GM12878 (cell line): ENCODE measurements at places on chromosomes 11 and 22.

DNA sequence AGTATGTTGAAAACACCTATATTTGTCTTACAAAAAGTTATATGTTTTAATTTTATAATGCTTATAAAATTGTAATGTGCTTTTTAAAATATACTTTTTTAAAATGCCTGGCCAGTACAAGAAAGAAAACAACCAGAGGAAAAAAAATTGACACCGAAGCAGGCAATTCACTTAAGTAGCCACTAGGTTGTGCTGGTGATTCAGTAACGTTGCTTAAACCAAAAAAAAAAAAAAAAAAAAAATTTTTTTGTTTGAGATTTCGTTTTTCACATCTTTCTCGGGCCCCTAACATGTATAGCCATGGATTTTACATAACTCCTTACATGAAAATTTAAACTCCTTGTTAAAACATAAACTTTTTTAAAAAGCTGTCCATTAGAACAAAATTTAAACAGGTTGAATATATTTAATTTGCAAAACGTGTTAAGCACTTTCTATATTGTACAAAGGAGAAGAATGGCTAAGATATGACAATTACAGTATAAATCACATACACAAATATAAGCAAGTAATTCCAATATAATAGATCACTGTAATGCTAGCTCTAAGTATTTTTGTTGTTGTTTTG is 9.2 kb downstream of the OR8B4 start:
- no peak for DNase-seq

DNA sequence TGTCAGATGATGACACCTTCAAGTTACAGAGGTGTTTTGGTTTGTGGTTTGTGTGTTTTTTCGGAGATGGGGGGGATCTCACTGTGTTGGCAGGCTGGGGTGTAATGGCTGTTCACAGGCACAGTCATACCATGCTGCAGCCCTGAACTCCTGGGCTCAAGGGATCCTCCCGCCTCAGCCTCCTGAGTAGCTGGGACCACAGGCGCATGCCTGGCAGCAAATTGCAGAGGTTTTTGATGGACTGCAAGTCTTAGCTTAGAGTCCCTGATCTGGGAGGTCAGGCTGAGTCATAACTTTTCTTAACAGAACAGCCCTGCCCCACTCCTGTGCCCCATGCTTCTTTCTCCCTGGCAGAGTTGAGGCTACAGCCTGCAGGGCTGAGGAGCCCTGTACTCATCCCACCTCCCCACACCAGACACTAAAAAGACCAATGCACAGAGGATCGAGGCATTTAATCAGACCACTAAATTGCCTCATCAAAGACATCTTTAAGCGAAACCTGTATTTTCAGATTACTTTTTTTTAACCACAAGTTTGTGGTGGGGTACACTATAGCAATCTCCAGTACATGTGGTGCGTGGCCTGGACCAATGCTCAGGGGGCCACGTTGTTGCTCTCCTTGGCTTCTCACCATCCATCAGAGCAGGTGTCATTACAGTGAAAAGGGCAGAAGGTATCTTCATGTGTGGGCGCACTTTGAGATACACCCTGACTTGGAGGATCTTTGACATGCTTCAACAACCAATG is 17.1 kb upstream of the ADORA2A start:
- DNase-seq, result no peak

DNA sequence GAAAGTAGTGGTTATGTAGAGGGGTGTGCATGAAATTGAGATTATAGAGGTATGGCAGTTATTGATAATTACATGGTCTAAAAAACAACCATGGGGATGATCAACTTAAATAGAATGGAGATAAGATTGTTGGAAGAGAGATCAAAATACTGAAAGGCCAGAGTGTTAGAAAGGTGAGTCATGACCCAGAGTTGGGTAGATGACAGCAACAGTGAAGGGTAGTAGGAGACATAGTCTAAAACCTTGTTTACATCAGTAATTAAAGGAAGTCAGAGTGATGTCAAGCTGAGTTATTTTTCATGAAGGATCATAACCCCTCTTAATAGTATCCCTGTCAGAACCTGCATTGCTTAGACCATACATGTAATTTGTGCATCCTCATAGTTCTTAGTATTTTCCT is 110.9 kb downstream of the ELP4 start:
- DNase-seq, result no peak

DNA sequence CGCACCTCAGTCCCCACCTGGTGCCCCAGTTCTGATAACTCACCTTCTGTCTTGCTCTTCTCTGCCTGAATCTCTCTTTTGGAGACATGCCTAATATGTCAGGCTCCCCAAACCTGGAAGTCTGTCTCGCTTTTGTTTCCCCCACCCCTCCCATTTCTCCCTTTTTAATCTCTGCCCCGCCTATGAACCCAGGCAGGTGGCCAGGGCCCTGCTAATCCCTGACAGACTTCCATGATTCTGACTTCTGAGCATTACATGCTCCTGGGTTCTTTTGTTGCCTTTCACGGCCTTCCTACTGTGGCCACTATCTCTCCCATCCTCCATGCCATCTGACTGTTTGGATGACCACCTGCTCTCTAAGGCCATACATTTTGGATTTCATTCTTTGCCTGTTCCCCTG is 1120.9 kb upstream of the CCDC90B start:
- no peak for DNase-seq

DNA sequence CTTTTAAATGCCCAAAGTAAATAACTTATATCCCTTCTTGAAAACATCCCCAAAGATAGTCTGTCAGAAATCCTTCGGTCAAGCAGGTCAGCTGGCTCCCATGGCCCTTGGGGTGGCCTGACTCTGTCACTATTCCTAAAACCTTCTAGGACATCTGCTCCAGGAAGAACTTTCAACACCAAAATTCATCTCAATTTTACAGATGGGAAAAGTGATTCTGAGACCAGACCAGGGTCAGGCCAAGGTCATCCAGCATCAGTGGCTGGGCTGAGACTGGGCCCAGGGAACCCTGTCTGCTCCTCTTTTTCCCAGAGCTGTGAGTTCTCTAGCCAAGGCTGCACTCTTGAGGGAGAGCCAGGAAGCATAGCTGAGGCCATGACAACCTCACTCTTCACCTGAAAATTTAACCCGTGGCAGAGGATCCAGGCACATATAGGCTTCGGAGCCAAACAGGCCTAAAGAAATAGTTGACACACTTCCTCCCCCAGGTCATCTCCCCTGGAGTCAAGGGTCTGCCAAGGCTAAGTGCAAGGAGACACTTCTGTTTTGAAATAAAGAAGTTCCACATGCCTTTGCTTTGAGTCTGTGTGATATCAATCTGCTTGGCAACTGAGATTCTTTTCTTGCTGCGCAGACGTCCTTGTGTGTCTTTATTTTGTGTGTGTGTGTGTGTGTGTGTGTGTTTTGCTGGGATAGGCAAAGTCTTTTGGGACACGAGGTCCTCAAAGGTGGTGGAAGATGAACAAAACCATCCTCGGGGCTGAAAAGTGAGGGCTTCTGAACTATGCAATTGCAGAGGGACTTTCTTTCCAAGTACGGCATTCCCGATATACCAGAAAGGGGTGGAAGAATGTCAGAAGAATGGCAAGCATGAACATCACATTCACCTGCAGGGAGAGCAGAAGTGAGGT is 16.8 kb upstream of the PRG2 start:
- no peak for DNase-seq

DNA sequence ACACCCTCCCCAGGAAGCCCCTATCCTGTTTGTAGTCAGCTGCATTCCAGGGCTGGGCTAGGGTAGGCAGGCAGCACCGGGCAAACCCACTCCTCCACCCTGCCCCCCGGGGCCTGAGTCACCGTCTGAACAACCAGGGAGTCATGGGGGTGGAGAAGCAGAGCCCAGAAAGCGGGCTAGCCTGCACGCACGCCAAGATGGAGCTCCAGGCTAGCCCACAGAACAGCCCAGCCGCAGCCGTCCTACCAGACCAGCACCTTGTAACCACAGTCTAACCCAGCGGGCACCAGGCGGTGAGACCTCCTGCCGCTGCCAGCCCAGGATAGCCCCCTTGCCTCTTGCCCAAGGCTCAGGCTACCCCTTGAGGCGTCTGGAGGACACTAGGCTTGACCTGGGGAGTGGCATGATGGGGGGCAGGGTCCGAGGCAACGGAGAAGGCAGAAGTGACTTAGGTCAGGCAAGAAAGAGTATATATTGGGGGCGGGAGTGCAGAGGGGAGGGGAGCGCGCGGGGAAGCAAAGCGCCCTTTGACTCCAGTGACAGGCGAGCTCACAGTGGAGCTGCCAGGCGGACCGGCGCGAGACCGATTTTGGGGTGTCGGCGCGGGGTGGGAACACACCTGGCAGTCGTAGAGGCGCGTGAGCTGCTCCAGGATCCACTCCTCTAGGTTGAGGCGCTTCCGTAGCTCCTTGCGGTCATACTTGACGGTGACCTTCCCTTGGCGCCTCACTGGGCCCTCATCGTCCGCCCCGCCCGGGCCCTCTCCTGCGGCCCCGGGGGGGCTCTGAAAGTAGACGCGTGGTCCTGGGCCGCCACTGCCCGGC is 734 bp downstream of the PPP1R14B start:
- DNase-seq, result no peak

DNA sequence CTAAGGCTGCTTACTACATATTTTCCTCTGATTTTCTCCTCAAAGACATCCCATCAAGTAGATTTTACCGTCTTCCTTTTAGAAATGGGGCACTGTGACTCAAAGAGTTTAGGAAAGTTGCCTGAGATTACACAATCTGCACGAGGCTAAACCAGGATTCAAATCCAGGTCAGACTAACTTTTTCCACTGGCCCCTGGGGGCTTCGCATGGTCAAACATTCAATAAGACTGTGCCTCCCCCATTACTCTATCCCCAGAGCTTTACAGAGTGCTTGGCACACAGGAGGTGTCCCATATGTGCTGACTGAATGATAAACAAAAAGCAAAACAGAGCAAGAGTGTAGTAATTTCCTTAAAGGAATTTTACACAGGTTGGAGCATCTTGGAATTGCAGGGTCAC is 118.1 kb upstream of the TEAD1 start:
- DNase-seq, result no peak

- DNase-seq, result no peak
Measured at GRCh38 chr11:126466236-126467045, 111.0 kb downstream of the ST3GAL4 start.

GRCh38 chr11:8032122-8032521 is 45.0 kb downstream of the EIF3F start:
- no peak for DNase-seq

DNA sequence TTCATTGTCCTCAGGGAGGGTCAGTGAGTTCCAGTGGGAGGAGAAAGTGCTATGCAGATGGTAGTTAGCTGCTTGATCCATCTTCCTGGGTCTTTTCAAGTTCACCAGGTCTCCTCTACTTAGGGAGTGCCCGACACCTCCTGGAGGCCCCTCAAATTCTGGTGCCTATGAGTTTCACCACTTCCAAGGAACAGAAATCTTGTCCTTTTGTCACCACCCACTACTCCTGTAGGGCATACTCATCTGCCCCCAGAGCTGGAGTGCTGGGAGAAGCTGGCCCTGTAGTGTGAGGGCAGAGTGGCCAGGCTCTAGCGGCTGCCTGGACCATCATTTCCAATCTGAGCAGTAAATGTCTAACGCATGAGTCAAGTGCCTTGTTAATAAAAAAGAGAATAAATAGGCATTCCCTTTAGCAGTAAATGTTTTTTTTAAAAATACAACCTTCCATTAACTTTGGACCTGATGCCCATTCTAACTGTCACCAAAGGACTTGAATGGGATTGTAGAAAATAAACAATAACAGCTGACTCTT is 12.5 kb downstream of the IRAG1 start:
- DNase-seq, result no peak

DNA sequence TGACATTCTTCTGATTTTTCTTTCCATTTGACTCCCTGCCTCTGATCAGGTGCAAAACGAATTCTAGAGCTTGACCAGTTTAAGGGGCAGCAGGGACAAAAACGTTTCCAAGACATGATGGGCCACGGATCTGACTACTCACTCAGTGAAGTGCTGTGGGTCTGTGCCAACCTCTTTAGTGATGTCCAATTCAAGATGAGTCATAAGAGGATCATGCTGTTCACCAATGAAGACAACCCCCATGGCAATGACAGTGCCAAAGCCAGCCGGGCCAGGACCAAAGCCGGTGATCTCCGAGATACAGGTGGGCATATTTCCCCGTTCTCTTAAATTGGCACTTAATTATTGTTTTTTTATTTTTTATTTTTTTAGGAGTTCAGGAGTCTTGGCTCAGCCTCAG is 15.4 kb downstream of the XRCC6 start:
- no peak for DNase-seq

- no peak for DNase-seq
Measured at GRCh38 chr11:72239313-72239848, 4.6 kb downstream of the PHOX2A start.

DNA sequence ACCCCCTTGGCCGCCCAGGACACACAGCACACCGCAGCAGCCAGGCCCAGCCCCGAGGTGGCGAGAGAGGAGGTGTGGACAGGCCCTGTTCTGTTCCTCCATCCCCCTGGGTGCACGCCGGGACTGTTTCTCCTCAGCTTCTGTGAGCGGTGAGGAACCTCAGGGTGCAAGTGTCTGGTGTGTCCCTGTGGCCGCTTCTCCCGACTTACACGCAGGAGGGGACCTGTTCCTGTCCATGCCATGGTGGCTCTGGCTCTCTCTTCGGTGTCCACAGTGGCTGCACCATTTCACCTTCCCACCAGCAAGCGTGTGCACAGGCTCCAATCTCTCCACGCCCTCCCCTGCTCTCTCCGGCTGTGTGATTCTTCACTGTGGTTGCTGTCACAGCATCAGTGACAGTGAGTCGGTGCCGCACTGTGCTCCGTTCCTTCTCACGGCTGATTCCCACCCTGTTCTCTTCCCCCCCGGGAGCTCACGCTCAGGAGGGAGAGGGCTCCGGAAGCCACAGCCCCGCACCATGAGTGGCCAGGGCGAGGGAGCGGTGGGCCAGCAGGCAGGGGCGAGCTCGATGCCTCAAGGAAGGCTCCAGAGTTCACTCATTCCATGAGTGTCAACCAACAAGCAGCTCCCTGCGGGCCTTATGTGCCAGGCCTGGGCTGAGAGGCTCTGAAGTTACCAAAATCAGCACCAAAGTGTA is 18.6 kb upstream of the WNT7B start:
- DNase-seq, result no peak

DNA sequence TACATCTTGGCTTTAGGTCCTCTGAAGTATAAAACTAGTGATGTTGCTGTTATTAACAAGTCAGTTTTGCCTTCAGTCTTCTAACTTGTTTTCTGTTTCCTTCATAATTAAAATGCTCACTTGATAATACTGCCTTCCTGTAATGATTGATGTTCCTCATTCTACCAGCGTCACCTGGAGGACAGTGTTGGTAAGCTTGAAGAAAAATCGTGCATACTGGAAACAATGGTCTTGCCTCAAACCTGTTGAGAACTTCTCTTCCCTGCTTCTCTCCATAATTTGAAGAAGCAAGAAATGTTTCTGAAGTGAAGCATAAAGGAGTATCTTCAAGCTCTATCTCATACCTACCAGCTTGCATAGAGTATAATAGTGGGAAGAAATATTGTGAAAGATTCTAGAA is 3.0 kb downstream of the YWHAH start:
- no peak for DNase-seq
